ENCODE measurements at places on chromosomes 5 and 9.

- DNase-seq = no peak
These were observed 978.8 kb upstream of the DMAC1 start for GRCh38 chr9:8778356-8778755.

DNA sequence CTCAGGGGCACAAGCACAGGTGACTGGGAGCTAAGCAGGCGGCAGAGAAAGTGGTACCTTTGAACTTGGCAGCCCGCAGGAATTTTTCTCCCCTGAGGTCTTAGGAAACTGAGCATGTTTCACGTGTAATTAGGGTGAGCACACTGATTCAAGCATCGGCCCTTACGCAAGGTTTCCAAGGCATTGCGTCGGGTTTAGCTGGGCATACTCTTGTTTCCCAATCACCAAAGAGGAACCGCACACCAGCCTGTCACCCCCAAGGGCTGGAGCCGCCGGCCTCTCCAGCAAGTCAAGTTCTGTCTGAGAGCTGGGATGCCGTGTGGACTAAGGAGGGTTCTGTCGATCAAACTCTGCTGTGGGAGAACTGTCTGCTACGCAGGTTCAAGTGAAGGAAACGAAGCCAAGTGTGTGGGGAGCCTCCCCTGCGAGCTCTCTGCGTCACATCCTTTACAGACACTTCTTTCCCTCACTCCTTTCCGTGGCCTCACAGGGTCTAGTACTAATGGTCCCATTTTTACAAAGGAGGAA is 53.0 kb downstream of the ERGIC1 start:
- no peak for DNase-seq

DNA sequence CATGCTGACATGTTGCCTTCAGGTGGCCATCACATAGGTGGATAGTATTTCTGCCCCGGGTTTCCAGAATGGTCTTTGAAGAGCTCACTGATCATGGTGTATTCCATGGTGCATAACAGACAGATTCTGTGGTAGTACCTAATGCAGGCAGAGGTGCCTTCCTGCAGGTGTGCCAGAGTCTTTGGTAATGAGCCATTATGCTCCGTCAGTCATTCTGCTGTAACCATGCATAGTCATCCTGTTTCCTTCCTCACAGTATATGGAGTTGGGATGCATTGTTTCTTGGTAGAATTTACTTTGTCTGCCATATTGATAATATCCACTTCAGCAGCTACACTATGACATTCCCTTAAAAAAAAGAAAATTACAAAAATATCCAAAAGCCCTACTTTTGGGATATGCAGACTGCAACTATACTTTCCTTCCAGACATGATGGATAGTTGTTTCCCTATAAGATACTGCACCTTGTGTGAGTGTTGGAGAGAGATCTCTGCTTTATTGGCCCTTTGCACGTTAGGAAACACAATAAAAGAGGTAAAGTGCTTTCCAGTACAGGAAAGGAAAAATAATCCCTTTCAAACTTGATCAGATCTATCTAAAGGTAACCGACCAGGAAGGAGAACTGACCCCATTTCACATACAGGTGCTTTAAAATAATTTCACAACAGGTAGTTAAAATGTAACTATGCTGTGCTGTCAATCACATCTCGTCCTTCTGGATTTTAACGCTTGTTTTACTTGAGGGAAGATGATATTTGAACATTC is 537.5 kb upstream of the WWC1 start:
- DNase-seq = no peak

DNA sequence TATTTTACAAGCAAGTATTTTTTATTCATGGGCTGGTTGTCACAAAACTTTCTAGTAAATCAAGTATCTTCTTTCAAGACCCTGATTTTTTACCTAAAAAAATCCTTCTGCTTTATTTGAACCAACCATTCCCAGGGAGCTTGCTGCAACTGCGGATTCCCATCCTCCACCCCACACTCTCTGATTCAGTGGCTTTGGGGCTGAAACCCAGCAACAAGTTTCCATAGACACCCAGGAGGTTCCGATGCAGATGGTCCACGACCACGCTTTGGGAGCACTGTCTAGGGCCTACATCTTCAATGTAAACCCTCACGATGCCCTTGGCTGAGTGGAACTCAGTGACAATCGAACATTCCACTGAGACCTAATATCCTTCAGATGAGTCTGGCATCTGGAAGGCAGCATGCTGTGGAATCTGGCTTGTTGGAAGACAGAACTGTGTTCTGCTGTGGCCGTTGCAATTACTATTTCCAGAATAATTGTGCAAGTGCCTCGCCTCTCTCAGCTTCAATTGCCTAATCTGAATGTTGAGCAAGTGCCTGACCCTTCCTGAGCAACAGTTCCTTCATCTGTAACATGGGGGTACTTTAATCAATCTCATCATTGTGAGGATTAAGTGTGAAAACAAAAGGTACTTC is 105.1 kb downstream of the INSYN2B start:
- DNase-seq = no peak

- no peak for DNase-seq
These were observed 78.8 kb downstream of the HMCN2 start for GRCh38 chr9:130344366-130344765.

DNA sequence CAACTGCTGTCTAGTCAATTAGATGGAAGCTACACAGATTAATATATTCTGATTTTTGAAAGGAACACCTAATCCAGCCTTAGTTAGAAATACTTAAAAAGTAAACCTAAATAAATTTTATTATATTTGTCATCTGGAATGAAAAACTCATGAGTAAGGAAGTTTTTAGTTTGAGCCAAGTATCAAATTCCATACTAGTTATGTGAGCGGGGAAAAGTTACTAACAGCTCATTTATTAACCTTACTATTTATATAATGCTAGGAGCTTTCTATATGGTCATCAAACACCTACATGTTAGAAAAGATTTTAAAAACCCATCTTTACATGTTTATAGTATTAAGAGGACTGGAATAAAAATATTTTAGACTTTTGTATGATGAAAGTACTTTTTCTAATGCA is 41.6 kb upstream of the POU5F2 start:
- DNase-seq = no peak

DNA sequence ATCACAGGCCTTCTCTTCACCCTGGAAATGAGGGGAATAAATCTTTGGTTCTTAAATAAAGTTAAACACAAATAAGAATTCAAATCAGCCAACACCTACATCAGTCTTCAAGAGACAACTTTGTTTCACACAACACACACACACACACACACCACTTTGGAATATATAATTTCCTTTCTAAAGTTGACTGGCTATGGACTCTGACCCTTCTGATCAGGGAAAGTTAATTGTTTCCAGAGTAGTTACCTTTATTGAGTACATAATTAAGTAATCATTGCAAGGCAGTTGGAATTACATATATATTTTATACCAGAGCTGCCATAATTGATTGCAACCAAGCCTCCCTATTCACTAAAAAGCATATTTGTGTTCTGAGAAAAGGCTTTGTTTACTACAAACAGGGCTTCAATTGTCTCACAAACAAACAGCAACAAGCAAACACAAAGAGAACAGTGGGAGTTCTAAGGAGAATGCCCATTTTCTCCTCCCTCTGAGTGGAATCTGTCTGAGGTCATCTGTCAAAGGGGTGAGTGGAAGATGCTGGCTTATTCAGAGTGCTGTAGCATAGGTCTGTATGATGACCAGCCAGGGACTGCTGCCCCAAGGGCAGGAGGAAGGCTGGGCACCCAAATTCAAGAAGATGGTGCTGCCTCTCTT is 136.6 kb downstream of the SEMA6A start:
- no peak for DNase-seq

GRCh38 chr9:111582888-111583287 is 16.6 kb downstream of the PTGR1 start:
- DNase-seq = no peak

GRCh38 chr9:105318729-105319191 is 74.3 kb downstream of the SLC44A1 start:
- no peak for DNase-seq

DNA sequence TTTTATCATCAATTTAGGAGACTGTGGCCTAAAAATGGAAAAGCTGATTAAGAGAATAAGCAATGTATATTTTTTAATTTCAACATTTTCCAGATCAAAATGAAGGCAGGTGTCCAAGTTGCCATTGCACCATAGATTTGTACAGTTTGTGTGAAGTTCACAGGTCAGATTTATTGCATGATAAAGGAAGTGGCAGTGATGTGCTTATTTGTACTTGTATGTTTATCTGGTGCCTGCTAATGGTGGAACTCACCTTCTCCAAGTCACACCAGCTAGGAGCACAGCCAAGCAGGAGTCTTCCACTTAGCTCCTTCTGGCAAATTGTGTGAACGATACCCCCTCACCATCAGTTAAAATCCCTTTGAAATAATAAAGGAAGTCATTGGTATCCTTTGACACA is 37.8 kb upstream of the ANKRD31 start:
- DNase-seq = no peak

DNA sequence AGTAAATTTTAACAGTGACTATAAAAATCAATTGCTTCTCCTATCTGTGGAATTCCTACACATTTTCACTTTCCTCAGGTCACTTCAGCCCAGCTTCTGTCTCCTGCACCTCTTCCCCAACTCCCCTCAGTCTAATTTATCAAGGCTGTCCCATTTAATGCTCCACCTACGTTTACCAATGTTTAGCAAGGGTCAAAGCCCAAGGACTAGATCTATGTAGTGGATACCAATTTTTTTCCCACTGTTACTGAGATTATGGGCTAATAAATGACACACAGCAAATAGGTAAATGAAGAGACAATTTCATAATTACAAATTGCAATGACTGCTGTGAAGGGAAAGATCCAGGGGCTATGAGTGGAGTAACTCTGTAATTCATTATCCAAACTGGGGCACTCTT is 211.5 kb upstream of the RPS23 start:
- no peak for DNase-seq

- no peak for DNase-seq
These were observed 233.8 kb upstream of the TMEM161B start for GRCh38 chr5:88502179-88503040.

DNA sequence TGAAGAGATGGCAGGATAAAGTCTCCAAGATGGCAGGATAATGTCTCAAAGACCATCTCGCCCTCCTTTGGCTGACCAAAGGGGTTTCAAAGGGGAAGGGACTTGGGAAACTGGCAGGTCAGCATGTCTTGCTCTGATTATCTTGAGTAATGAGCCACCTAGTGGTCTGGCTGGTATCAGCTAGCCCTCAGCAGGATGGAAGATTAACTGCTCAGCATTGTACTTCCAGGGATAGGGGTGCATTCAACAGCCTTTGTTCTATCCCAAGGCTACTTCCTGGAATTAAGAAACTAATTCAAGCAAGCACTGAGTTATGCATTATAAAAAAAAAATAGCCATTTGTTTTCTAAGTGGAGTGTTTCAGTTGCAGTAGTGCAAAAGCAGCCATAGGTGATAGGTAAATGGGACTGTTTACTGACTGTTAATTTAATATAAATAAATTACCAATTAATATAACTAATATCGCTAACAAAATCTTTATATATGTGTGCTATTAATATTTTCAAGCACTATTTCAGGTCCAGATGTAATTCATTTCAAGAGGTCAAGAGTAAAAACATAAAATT is 555.5 kb downstream of the CDH9 start:
- DNase-seq = peak; percentile 57

- no peak for DNase-seq
These were observed 70.5 kb downstream of the IRX2 start for GRCh38 chr5:2680979-2681378.

DNA sequence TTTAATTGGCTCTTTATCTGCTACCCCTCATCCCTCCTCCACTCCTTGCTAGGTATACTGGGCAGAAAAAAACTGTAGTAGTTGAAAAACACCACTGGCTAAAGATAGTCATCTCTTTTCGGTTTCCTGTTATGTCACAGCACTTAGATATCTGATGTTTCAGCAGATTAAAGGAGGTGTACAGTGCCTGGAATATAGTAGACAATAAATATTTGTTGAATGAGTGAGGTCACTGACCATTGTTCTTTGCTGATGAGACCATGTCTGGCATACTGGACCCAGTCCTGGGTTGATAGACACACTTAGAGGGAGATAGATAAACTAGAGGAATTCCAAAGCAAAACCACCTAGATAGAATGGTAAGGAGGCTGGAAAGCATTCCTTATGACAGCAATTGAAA is 3.2 kb downstream of the GRPEL2 start:
- no peak for DNase-seq

DNA sequence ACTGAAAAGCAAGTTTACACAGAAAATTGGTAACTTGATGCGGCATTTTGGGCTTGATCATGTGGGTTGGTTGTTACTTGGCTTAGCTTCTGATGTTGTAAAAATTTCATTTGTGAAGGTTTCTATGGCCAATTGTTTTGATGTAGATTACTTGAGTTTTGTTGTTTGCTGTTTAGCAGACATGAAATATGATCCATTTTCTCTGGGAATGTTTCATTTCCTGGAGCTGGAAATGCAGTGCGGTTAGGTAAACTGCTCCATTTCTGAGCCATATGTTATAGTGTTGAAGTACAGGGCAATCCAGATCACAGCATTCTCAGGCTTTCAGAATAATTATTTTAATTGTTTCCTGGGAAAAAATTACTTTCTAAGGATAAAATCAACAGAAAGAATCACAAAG is 396.9 kb downstream of the ENC1 start:
- no peak for DNase-seq

- DNase-seq = no peak
These were observed 41.0 kb upstream of the DMRT3 start for GRCh38 chr9:935348-935965.

- no peak for DNase-seq
These were observed 59.5 kb downstream of the RORB start for GRCh38 chr9:74556685-74557084.

DNA sequence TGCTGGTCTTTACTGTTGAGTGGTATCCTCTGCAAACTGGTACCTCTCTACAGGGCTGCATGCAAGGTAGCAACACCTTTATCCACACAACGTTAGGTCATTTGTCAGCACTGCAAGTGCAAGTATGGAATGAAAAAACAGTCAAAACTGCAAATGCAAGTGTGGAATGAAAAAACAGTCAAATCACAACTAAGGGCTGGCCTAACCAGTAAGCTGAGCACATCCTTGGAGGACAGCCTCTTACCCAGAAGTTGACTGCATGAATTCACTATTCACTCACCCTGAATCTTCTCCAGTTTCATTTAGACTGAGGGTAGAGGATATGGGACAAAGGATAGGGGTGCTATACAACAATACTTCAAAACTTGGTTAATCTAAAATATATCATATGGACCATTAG is 158.4 kb downstream of the PPP2R2B start:
- no peak for DNase-seq

GRCh38 chr9:72193478-72193881 is 44.2 kb downstream of the GDA start:
- no peak for DNase-seq

DNA sequence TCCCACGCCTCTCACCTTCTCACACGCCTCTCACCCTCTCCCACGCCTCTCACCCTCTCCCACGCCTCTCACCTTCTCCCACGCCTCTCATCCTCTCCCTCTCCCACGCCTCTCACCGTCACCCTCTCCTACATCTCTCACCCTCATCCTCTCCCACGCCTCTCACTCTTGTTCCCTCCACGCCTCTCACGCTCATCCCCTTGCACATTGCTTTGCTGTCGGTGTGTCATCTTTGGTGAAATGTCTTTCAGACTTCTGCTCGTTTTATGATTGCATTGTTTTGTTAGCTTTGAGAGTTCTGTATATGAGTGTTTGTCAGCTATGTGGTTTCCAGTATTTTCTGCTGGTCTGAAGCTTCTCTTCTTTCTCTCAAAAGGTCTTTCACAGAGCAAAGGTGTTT is 102.7 kb downstream of the EHMT1 start:
- no peak for DNase-seq
